ENCODE measurements at places on chromosomes 5 and 9. TPM values are rescaled to one million over a fixed set of nuclear protein-coding genes. Genes with fewer than 3 reads are reported as not detected.

The C7 gene
- 17.2 TPM for total RNA-seq

- peaks cover 4% of the 10 kb centered on the region for H3K4me1 ChIP-seq
- no peaks in the 10 kb centered on the region for H3K36me3 ChIP-seq
- no peak for DNase-seq
Observed at GRCh38 chr5:88658886-88659285, 224.1 kb downstream of the MEF2C start.

GRCh38 chr5:169667896-169668674 is 31.0 kb downstream of the DOCK2 start:
- no peaks in the 10 kb centered on the region for H3K36me3 ChIP-seq
- H3K27ac ChIP-seq, result no peak overlapping the region
- H3K4me1 ChIP-seq, result no peaks in the 10 kb centered on the region

GRCh38 chr5:53407373-53407772 is 73.1 kb upstream of the FST start:
- H3K4me3 ChIP-seq, result no peak overlapping the region
- peaks cover 5% of the 10 kb centered on the region for H3K4me1 ChIP-seq
- no peak overlapping the region for H3K27ac ChIP-seq
- no peak for DNase-seq
- no peaks in the 10 kb centered on the region for H3K36me3 ChIP-seq
- no peaks in the 10 kb centered on the region for H3K27me3 ChIP-seq

- H3K27ac ChIP-seq, result peak overlapping the region; percentile 73
- H3K4me1 ChIP-seq, result peaks cover 47% of the 10 kb centered on the region
- DNase-seq, result peak; percentile 94
- peaks cover 11% of the 10 kb centered on the region for H3K36me3 ChIP-seq
- H3K4me3 ChIP-seq, result no peak overlapping the region
Observed at GRCh38 chr9:112061152-112061740, 113.9 kb downstream of the SUSD1 start.

The SEMA6A gene
- total RNA-seq, result 53.5 TPM

DNA sequence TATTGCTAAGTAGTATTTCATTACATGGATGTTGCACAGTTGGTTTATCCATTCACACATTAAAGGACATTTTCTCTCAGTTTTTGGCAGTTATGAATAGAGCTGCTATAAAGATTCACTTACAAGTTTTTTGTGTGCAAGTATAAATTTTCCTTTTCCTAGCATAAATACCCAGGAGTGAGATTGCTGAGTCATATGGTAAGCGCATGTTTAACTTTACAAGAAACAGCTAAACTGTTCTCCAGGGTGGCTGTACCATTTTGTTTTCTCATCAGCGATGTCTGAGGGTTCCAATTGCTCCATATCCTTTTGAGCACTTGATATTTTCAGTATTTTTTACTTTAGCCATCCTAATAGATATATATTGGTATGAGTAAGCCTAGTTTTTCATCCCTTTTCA is 16.4 kb upstream of the ABCA1 start:
- H3K4me1 ChIP-seq, result no peaks in the 10 kb centered on the region
- DNase-seq, result no peak
- no peaks in the 10 kb centered on the region for H3K36me3 ChIP-seq
- no peaks in the 10 kb centered on the region for H3K27me3 ChIP-seq
- H3K27ac ChIP-seq, result no peak overlapping the region

DNA sequence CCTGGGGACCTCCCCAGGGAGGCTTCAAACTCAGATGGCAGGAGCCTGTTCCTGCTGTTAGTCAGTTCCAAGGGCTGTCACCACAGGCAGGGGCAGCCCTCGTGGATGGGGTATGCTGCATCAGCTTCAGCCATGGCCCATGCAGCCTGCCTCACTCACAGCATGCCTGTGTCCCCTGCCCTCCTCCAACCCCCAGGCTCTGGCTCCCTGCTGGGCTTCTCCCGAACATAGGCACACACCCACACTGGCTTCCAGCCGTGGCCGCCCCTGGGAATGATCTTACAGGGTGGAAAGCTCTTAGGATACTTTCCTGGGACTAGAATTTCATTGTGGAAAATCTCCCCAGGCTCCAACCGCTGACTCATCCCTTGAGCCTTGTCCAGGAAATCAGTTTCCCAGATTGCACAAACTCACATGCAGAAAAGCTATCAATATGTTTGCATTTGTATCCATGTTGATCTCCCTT is 163.8 kb downstream of the SEC61B start:
- H3K4me3 ChIP-seq, result no peak overlapping the region
- H3K4me1 ChIP-seq, result peaks cover 9% of the 10 kb centered on the region

DNA sequence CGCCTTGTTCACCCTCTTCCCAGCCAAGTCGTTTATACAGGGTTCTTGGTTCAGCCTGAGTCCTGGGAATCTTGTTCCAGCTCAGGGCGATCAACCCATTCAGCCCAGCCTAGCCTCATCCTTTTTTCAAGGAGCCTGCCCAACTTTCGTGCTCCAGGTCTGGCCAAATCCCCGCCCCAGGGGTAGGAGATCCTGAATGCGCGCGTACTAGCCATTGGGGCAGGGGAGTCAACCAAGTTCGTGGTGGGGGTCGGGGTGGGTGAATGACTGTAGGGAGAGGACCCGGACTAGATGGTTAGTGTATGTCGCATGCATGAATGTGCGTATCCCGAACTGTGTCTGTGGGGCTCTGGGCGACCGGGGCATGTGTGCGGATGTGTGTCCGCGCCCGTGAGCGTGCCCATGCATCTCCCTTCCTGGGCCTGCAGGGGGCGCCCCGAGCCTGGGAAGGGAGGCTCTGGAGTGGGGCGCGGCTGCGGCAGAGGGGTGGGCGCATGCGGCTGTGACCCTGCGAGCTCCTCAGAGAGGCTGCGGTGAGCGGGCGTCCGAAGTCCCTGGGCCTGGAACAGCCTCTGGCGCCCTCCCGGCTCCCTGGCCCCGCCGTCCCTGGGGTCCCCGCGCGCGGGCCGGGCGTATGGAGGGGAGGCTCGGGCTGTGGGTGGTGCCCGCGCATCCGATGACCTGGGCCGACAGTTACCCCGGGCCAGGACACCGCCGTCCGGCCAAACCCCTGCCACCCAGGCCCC is 8.7 kb downstream of the CCL21 start:
- peaks cover 4% of the 10 kb centered on the region for H3K27me3 ChIP-seq
- H3K27ac ChIP-seq, result no peak overlapping the region
- peak overlapping the region; percentile 54 for H3K4me3 ChIP-seq
- no peaks in the 10 kb centered on the region for H3K36me3 ChIP-seq

DNA sequence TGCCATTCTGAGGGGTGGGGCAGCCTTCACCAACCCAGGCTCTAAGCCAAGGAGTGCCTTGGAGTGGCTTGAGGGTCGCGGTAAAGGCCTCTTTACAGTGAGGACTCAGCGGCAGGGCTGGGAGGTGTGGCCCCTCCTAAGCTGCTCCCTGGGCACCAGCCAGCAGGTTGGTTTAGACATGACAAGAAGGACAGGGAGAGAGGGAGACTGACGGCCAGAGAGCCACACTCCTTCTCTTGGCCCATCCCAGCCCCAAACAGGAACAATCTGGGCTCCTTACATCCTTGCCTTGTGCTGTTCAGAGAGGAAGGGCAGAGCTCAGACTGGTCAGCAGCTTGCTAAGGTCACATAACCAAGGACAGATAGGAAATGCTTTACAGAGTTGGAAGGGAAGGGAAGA is 94.5 kb downstream of the LMX1B start:
- peaks cover 7% of the 10 kb centered on the region for H3K4me1 ChIP-seq
- H3K4me3 ChIP-seq, result no peak overlapping the region
- no peaks in the 10 kb centered on the region for H3K27me3 ChIP-seq

DNA sequence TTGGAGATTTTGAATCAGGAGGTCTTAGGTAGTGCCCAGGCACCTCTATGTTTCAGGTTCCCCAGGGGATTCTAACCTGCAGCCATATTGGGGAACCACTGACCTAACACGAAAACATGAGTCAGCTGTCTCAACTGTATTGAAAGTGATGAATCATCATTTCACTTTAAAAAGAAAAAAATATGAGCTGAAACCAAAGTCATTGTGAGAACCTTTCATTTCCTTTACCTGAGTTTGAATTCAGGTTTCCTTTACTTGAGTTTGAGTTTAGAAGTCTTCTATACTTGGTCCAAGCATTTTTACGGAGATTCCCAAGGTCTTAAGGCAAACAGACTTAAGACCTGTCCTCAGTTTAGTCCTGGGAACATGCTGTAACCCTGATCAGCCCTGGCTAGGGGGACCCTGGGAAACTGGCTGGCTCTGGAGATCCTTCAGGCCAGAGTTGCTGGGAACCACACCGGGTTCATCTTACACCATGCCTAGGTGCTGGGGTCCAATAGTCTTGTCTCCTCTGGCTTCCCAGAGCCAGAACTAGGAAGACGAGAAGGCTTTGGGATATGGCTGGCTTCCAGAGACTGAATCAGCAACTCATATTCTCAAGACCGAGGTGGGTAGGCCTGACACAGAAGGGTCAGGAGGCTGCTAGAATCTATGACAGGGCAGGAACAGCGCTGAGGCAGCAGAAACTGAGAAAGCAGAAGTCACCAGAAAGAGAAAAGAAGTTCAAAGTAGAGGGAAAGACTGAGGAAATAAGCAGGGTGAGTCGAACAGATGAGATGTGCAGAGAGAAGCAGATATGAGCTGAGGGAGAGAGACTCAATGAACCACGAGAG is 16.4 kb upstream of the PDCD1LG2 start:
- no peak overlapping the region for H3K27ac ChIP-seq
- H3K36me3 ChIP-seq, result no peaks in the 10 kb centered on the region
- DNase-seq, result peak; percentile 18
- H3K4me3 ChIP-seq, result 0 out of 2 replicates have a peak overlapping the region, but pooled peaks have one; percentile 22

GRCh38 chr9:91741522-91741921 is 208.5 kb downstream of the ROR2 start:
- H3K4me1 ChIP-seq, result no peaks in the 10 kb centered on the region
- peaks cover 4% of the 10 kb centered on the region for H3K27me3 ChIP-seq
- no peak overlapping the region for H3K4me3 ChIP-seq
- H3K27ac ChIP-seq, result no peak overlapping the region

DNA sequence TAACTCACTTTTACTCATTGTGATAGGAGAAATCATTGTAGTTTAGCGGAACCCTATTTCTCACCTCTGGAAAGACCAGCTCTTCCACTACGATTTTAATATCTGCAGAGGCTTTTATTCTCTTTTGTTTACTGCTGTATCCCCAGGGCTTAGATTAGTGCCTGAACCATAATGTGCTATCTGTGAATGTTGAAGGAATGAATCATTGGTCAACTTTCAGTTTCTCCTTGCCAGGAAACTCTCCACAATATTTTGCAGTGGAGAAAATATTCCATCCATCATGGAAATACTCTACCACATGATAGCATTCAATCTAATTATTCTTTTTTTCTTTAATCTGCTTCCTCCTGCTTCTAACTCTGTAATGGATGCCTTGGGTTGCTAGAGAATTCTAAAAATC is 263.5 kb upstream of the PTPRD start:
- H3K27me3 ChIP-seq, result no peaks in the 10 kb centered on the region
- DNase-seq, result no peak
- H3K36me3 ChIP-seq, result no peaks in the 10 kb centered on the region
- no peak overlapping the region for H3K4me3 ChIP-seq
- no peaks in the 10 kb centered on the region for H3K4me1 ChIP-seq

The ADRB2 gene
- 0.08 TPM for total RNA-seq

- H3K4me1 ChIP-seq, result no peaks in the 10 kb centered on the region
- no peak overlapping the region for H3K27ac ChIP-seq
- DNase-seq, result no peak
Observed at GRCh38 chr5:852431-853401, 1.9 kb upstream of the ZDHHC11 start.

DNA sequence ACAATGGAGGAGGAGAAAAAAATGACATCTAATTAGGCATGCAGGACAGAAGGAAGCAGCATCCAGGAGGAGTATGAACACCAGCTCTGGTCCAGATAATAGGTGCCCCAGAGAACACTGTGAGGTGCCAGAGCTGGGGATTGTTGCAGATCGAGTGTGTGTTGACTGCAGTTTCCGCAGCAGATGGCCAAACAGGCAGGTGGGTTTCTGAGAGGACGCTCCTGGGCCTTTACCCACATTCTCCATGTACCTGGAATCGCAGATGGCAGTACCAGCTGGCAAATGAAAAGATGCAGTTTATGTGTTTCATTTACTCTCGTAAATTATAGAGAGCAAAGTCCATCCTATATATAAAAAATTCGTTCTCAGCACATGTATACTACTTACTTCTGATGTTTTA is 182.2 kb upstream of the ISL1 start:
- no peak for DNase-seq
- H3K4me1 ChIP-seq, result no peaks in the 10 kb centered on the region
- no peaks in the 10 kb centered on the region for H3K36me3 ChIP-seq
- H3K4me3 ChIP-seq, result no peak overlapping the region
- H3K27ac ChIP-seq, result no peak overlapping the region

DNA sequence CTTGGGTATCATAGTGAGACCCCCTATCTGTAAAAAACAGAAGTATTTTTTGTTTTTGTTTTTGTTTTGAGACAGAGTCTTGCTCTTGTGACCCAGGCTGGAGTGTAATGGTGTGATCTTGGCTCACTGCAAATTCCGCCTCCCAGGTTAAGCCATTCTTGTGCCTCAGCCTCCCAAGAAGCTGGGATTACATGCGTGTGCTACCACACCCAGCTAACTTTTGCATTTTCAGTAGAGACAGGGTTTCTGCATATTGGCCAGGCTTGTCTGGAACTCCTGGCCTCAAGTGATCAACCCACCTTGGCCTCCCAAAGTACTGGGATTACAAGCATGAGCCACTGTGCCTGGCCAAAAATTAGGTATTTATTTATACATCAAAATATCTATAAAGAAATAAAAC is 10.2 kb upstream of the CCDC171 start:
- H3K4me3 ChIP-seq, result no peak overlapping the region
- no peaks in the 10 kb centered on the region for H3K27me3 ChIP-seq
- no peaks in the 10 kb centered on the region for H3K36me3 ChIP-seq
- no peak for DNase-seq

The DNAH5 gene
- total RNA-seq, result 0.16 TPM

- H3K4me1 ChIP-seq, result peaks cover 2% of the 10 kb centered on the region
- no peak overlapping the region for H3K4me3 ChIP-seq
- H3K27ac ChIP-seq, result no peak overlapping the region
- H3K27me3 ChIP-seq, result no peaks in the 10 kb centered on the region
Observed at GRCh38 chr9:78694974-78695373, 398.0 kb downstream of the PSAT1 start.

The CTXN3 gene
- not detected for total RNA-seq

The SLC36A3 gene
- total RNA-seq, result not detected

DNA sequence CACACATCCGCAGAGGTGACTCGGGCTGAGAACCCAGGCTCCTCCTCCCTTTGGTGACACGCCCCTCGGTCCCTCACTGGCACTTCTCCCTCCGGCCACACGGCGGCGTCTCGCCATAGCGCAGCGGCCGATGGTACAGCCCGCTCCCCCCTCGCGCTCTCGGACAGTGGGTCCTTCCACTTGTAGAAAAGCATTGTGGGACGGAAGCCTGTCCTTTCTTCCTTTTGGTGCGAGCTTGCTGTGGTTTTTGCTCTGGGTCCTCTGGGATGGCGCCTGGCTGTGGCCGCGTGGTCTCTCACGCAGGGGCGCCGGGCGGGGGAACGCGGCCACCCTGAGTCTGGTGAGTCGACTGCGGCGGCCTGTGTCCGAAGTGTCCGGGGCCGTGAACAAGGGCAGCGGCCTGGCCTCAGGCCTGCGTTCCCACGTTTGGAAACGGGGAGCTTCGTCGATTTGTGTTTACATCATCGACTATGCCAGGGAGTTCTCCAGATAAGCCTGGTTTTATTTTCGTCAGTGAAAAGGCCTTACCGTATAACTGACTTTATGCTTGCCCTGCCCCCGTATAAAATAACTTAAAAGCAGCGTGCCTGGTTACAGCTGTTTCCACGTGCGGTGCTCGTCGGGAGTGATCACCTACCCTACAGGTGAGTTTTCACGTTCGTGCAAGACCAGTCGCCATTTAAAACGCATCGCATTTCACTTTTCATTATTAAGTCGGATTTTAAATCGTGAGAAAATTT is 258.3 kb downstream of the EPB41L4A start:
- peaks cover 7% of the 10 kb centered on the region for H3K4me1 ChIP-seq
- DNase-seq, result peak; percentile 86
- H3K27ac ChIP-seq, result peak overlapping the region; percentile 83

The SPINK7 gene
- total RNA-seq, result not detected

Measured in SJCRH30 (cell line).